ENCODE measurements at places on chromosomes 7 and 10.
A peak's percentile ranks its signal among the peaks of the same experiment; 100 is the strongest.

- DNase-seq: no peak
Observed at GRCh38 chr10:44178856-44179255, 206.0 kb downstream of the CXCL12 start.

DNA sequence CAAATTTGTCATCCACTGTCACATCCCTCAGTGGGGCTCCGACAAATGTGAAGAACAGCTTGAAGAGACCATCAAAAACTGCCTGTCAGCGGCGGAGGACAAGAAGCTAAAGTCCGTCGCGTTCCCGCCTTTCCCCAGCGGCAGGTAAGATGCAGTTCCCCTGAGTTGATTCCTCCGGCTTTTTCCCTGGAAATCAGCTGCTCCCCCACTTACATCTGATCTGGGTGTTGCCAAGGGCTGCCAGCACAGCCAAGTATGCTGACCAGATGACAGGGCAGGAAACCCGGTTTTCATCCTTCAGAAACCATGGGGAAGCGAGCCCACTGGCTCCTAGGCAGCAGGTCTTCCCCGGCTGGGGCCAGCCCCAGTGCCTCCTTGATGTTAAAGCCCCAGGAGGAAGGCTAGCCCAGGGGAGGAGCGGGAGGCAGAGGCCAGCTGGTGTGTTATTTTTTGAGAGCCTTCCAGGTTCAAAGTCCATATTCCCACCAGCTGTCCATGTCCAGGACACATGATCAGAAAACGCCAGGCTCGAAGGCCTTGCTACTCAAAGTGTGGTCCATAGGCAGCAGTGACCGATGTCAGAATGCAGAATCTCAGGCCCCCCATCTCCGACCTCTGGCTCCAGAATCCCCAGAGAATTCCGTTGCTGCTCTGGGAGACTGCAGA is 23.4 kb downstream of the AIFM2 start:
- no peak for DNase-seq

GRCh38 chr10:98308669-98309365 is 40.8 kb upstream of the LOXL4 start:
- DNase-seq: no peak

- DNase-seq: no peak
Observed at GRCh38 chr7:129110258-129110981, 34.1 kb upstream of the TSPAN33 start.

DNA sequence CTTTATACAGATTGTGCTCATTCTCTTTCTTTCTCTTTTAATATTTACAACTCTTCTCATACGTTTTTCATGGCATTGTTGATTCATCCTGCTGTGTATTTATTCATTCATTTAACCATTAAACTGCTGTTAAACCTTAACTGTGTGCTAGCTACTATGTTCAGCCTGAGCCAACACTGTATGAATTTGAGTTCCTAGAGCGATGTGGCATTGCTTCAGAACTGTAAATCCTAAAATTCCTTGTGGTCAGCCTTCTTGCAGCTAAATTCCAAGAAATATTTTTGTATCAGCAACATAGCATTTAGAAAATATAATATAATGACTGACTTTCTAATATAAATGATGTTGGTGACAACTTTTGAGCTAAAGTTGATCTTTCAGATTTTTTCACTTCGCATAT is 184.7 kb upstream of the FZD1 start:
- DNase-seq: peak; percentile 21

GRCh38 chr7:129136887-129137642 is 7.4 kb upstream of the TSPAN33 start:
- no peak for DNase-seq

GRCh38 chr7:13794581-13794980 is 194.9 kb downstream of the ETV1 start:
- DNase-seq: no peak

GRCh38 chr10:80596391-80597257 is 58.9 kb downstream of the SH2D4B start:
- peak; percentile 24 for DNase-seq
